ENCODE measurements at places on chromosomes 4 and X.

DNA sequence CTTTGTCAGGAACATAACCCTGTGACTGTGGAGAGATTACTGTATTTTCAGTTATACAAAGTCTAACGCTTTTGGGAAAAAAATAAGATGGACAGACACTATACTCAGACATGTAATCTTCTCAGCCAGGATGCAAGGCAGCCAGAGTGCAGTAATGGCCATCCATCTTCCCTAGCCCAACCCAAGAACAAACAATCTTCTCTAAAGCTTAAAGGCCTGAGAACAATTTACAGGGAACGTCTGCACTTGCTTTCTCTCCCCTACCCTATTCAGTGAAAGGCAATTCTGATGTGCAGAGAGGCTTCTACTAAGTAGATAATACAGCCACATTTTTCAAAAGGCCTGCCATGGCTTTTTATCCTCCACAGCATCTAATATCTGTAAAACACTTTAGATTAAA lies 471.3 kb downstream of the FGF13 start:
- DNase-seq = no peak

- DNase-seq = no peak
Observed at GRCh38 chrX:148020329-148020728, 39.2 kb downstream of the FMR1NB start.

- DNase-seq = no peak
Observed at GRCh38 chr4:74330295-74330750, 22.1 kb downstream of the EPGN start.

GRCh38 chr4:143711543-143712154 lies 11.2 kb upstream of the FREM3 start:
- DNase-seq = no peak

GRCh38 chrX:3119376-3119775 lies 78.1 kb downstream of the ARSF start:
- DNase-seq = no peak

GRCh38 chrX:114930227-114930626 lies 87.2 kb downstream of the IL13RA2 start:
- no peak for DNase-seq

GRCh38 chr4:110412354-110413065 lies 63.4 kb upstream of the ENPEP start:
- no peak for DNase-seq

- no peak for DNase-seq
Observed at GRCh38 chrX:148024425-148025148, 43.5 kb downstream of the FMR1NB start.

- no peak for DNase-seq
Observed at GRCh38 chr4:85955620-85956292, 404.1 kb downstream of the MAPK10 start.

GRCh38 chr4:25133132-25133531 lies 27.1 kb downstream of the SEPSECS start:
- DNase-seq = no peak

DNA sequence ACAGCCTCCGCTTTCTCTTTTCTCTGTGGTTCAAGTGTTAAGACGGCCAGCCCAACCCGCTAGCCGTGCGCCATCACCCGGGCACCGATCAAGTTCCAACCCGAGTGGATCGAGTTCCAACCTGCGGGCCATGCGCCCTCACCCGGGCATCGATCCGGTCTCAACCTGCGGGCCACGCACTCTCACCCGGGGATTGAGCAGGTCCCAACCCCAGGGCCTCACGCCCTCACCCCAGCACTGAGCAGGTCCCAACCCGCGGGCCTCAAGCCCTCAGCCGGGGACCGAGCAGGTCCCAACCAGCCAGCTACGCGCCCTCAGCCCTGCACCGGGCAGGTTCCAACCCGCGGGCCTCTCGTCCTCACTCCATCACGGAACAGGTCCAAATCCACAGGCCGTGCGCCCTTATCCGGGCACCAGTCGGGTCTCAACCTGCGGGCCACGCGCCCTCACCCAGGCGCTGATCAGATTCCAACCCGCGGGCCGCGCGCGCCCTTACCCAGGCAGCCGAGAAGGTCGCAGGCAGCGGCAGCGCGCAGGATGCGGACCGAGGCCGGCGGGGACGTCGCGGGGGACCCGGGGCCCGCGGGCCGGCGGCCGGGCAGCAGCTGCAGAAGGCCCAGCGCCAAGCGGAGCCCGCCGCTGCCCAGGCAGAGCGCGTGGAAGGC lies 443 bp downstream of the GPR143 start:
- no peak for DNase-seq

DNA sequence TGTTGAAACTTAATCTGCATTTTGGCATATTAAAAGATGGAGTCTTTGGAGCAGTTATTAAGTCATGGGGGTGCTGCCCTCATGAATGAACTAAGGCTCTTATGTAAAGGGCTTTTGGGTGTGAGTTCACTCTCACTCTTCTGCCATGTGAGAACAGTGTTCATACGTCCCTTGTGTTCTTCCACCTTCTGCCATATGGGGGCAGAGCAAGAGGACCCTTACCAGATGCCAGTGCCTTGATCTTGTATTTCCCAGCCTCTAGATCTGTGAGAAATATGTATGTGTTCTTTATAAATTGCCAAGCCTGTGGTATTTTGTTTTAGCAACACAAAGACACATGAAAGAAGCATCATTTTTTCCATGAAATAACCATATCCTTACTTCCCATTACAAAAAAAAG lies 213.9 kb downstream of the SPOCK3 start:
- no peak for DNase-seq

GRCh38 chr4:175418516-175418915 lies 393.5 kb downstream of the GPM6A start:
- no peak for DNase-seq

- DNase-seq = no peak
Observed at GRCh38 chr4:149630064-149630463, 185.6 kb downstream of the IQCM start.

- DNase-seq = peak; percentile 4
Observed at GRCh38 chr4:33369446-33369845, 2649.3 kb downstream of the PCDH7 start.

DNA sequence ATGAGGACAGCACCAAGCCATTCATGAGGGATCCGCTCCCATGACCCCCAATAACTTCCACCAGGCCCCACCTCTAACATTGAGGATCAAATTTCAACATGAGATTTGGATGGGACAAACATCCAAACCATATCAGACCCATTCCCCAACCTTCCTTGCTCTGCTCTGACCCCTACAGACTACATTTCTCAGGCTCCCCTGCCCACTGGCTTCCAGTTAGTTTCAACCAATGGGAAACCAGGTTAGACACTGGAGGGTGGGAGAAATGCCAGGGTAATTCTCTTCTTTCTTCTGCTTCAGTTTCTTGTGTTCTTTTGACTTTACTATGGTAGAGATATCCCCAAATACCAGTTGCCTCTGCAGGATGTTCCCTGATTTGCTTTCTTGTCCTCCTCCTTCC lies 125.7 kb downstream of the CLCN4 start:
- no peak for DNase-seq

- DNase-seq = no peak
Observed at GRCh38 chr4:75995727-75996126, 5.0 kb upstream of the SDAD1 start.

GRCh38 chr4:17112292-17112659 lies 213.8 kb upstream of the LDB2 start:
- no peak for DNase-seq

- no peak for DNase-seq
Observed at GRCh38 chrX:106952988-106953387, 32.8 kb downstream of the CLDN2 start.

GRCh38 chrX:148204195-148204594 lies 223.1 kb downstream of the FMR1NB start:
- no peak for DNase-seq

GRCh38 chr4:155319516-155319915 lies 57.2 kb downstream of the MAP9 start:
- DNase-seq = no peak

- no peak for DNase-seq
Observed at GRCh38 chr4:138494116-138494515, 252.0 kb upstream of the SLC7A11 start.

DNA sequence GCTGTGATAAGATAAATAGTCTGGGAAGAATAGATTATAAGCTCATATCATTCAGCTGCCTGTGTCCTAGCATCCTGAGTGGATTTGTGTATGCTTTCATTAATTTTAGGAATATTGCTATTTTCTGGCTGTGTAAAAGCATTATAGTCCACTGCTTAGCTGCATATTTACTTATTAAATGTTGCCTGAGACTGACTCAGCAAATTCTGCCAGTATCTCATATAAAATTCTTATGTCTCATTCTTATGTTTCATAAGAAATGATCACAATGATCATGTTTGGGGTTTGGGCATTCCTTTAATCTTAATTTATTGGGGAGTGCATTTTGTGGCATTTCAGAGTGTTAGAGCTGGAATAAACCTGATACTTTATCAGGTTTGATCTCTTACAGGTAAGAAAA lies 34.9 kb downstream of the RASSF6 start:
- DNase-seq = no peak

GRCh38 chrX:9465380-9466123 lies 694 bp downstream of the TBL1X start:
- DNase-seq = no peak

DNA sequence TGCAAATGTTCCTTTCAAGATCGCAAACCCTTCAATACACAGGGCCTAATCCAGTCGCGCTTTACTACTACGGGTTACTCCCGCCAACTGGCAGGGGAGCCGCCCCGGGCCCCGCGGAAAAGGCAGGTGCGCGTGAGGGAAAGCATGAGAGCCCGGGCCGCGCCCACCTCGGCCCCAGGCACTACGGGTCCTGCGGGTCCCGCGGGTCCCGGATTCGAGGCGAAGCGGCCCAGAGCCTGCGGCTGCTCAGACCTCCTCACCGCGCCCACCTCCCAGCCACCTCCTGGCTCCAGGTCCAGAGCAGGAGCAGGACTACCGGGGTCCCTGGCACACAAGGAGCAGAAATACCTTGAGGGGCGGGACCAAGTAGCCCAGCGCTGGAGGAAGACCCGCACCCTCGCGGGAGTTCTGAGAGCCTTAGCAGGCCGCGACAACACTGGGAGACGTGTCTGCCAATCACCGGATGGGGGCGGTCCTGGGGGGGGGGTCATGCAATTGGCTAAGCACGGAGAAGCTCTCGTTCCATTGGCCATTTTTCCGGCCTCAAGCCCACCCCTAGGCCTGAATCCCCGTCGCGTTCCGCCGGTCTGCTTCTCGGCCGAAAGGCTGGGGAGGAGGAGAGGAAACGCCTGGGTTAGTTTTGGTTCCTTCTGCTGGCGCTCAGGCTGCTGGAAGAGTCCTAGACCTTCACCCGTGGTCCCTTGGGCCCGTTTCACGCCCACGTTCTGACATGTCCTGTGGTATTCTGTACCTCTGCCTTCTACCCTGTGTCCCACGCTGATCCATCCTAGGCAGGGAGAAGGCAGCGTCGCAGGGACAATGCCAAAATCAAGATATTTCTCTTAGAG lies 29.0 kb downstream of the ERVMER34-1 start:
- DNase-seq = peak; percentile 91

- DNase-seq = no peak
Observed at GRCh38 chr4:86685401-86685800, 91.3 kb downstream of the PTPN13 start.

DNA sequence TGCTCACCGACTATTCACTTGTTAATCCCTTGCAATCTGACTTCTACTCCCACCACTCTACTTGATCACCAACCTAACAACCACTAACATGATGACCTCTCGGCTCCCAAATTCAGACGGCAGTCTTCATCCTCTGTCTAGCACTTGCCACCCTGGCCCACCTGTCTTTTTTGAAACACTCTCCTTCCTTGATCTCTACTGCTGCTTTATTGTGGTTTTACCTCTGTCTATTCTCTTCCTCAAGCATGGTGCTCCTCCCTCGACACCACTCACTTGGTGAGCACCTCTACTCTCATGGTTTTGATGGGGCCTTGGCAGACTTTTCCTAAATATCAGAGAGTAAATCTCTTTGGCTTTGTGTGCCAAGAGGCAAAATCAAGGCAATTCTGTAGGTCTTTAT lies 21.7 kb upstream of the CXCR3 start:
- no peak for DNase-seq

DNA sequence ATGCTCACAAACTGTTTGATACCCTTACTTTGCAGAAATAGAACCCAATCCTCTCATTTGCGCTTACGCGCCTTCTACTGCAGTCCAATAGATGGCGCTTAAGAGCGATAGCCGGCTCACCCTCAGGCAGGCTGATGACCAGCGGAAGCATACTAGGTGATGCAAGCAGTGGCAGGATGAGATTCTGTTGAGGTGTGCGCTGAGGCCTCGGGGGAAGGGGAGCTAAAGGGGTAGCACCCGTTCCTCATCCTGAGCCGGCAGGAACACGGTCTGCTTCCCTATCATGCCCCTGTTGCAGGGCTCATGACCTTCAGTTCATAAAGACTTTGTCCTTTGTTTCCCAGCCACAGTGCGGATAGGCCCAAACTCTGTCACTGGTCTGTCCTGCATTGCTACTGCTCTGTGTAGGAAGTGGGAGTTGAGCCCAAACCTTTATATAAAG lies 628.9 kb downstream of the TLL1 start:
- DNase-seq = no peak

- DNase-seq = no peak
Observed at GRCh38 chr4:25656031-25656430, 380 bp downstream of the SLC34A2 start.

DNA sequence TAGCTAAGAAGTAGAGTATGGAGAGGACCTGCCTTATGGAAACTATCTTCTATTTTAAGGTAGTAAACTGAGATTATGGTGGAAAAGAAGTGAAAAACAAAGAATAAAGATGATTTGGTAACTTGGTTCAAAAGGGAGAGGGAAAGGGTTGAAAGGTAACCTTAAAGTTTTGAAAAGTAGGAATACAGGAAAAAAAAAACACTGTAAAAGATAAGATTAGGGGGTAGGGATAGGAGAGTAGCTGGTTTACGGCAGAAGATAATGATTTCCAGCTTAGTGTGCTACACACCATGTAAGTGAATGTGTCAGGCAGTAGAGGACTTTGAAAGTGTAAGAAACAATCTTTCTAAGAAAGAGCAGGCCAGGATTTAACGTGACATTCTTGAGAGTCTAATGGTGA lies 35.3 kb downstream of the FAM13A start:
- DNase-seq = no peak

GRCh38 chr4:120870279-120870673 lies 52.2 kb downstream of the PRDM5 start:
- no peak for DNase-seq
